ENCODE measurements at places on chromosomes 6 and 20.

- DNase-seq: no peak
Measured at GRCh38 chr6:49003348-49003747, 459.7 kb downstream of the MMUT start.

DNA sequence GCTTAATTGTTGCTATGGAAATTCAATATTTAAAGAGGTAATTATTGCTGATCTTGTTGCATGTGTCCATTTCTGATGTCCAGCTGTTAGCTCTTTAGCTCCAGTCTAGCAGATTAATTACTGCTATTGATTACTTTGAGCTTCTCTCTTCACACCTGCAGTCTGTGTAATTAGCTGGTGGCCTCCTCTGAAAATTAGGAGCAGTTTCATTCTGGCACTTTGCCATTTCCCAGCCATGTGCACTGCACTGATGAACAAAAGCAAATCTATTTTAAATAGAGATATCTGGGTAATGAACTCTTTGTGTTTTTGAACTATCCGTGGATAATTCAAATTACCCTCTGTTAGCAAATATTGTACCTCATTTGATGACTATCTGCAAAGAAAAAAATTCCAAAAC is 275.9 kb downstream of the RNF144B start:
- DNase-seq: peak; percentile 85

DNA sequence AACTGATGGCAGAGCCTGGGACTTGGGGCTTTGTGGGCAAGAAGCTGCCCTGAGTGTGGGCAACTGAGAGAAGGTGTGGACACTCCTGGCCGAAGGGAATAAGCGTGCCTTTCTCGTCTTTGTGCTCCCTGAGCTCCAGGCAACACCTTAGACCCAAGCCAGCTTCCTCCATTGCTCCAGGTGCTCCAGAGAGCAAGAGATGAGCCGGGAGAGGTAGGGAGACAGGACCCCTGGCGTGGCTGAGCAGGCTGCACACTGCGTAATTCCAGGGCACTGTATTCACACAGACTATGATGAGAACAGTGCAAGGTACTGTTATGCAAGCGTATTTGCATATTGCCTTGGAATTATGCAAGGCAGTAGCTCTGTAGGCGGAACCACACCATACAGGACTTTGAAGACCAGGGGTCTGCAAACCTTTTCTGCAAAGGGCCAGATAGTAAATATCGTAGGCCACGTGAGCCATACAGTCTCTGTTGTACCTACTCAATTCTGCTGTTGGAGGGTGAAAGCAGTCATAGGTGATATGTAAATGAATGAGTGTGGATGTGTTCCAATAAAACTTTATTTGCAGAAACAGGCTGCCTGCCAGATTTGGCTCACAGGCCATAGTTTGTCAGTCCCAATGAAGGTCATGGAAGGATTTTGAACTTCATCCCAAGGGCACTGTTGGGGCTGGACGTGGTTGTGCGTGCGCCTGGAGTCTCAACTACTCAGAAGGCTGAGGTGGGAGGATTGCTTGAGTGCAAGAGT is 42.1 kb upstream of the FAM83D start:
- no peak for DNase-seq

- DNase-seq: no peak
Measured at GRCh38 chr6:166257911-166258318, 50.3 kb downstream of the PRR18 start.

DNA sequence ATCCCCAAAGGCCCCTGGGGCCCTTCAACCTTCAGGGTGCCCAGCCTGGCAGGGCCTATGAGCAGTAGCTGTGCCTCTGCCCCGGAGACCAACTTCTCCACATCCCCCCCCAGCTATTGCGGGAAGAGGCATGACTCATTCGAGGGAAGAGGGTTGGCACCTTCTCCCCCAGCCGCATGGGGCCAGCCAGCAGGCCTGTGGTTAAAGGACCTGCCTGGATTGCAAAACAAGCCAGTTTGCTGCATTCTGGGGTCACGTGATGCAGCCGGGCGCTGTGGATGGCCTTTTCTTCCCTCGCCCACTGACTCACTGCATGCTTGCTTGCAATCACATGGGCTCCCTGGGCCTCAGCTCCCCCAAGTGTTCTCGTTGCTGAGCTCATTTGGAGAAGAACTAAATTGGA is 182.5 kb downstream of the MAFB start:
- DNase-seq: no peak

- peak; percentile 95 for DNase-seq
Measured at GRCh38 chr6:115551527-115551926, 509.2 kb downstream of the FRK start.
